Cardiac septum (tissue), 1 donor: ENCODE measurements at places on chromosomes 1 and 21. TPM values are rescaled to one million over a fixed set of nuclear protein-coding genes. Genes with fewer than 3 reads are reported as not detected.
A peak's percentile ranks its signal among the peaks of the same experiment; 100 is the strongest.

The PTTG1IP gene
- 194 TPM for total RNA-seq

The GSTM1 gene
- 44.1 TPM for total RNA-seq

GRCh38 chr1:84840346-84840745 is 52.7 kb downstream of the LPAR3 start:
- DNase-seq: no peak

DNA sequence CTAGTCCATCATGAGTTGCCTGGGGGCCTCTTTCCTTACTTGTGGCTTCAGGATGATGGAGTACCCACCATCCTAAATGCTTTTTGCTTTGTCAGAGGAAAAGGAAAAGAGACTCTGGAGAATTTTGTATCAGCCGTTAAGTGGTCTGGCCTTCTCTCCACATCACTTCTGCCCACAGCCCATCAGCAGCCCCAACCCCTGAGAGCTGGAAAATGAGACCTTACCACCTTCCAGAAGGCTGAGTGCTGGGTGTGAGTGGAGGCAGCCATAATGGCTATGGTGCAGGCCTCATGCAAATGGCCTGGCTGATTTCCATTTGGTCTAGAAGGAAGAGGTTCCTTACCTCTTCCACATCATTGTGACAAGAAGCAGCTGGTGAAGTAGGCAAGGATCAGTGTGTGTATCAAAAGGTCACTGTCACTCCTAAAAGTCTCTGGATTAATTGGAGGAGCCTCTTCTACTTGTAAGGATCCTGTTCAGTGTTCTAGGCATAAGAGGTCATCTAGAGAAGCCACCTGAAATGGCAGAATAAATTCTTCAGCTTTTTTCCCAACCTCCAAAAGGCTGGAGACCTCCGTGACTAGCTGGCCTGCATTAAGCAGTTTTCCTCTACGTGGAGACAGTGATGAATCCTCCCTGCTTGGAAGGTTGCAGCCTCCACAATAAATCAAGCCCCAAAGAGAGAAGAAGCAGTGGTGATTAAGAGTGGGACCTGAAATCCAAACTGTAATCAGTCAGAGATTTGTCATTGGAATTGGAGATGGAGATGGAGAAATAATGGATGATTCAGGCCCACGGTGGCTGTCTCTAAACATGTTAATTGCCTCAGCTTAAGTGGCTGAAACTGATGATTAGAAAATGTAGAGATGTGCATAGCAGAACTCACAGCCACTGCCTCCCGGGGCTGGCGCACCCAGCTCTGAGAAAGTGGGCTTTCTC is 111.5 kb downstream of the CNIH3 start:
- DNase-seq: no peak

The CHIA gene
- not detected for total RNA-seq

DNA sequence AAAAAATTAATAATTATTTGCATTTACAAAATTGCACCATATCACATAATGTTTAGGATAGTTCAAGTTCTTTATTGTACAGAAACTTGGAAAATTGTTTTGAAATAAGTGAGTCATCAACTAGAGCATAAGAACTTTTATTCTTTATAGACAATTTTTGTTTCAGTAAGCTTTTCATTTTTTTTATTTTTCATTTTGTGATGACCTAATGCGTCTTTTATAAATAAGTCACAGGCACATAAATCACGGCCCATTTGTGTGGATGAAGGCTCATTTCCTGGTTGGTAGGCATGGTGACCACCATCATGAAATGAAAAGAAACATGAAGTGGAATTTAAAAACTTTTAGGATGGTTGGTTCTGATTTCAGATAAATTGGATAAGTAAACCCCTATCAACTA is 39.3 kb downstream of the SPAG17 start:
- DNase-seq: no peak

The TMPRSS15 gene
- total RNA-seq: not detected

GRCh38 chr1:207309745-207310273 is 11.7 kb upstream of the CD55 start:
- no peak for DNase-seq

DNA sequence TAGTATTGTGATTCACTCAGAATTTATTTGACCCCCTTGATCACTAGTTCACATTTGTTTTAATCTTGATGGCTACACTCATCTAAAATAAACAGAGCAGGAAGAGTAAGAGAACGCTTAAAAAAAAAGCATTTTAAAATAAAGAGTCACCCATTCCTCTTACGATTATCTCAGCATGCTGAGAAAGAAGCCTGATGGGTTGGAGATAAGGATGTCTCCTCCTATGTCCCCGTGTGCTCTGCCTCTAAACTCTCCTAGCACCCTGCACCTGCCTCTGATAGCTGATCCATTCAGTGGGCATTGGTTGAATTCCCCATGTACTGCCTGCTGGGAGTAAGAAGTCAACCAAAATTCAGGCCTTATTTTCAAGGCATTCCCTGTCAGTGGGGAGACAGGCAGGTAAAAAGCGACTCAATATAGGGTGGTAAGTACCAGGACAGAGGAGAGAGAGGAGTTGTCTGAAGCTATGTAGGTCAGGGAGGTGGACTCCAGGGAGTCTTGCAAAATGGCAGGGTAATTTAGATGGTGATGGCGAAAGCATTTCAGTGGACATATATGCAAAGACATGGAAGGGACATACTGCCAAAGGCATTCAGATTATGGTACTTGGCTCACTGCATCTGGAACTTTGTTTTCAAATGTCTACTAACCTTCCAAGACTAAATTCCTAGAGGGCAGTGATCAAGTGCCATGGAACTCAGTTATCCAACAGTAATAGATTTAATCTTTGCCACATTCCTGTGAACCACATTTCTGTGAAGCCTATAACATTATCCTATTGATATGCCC is 18.4 kb downstream of the ELAVL4 start:
- DNase-seq: no peak

GRCh38 chr1:54810153-54810942 is 9.2 kb upstream of the TTC22 start:
- DNase-seq: no peak

The BMP8B gene
- total RNA-seq: 0.62 TPM

- DNase-seq: no peak
These were observed 1.5 kb downstream of the HIPK1 start for GRCh38 chr1:113930499-113931161.

- DNase-seq: peak; percentile 82
These were observed 77.1 kb upstream of the SCCPDH start for GRCh38 chr1:246647113-246647512.

The FCER1G gene
- 11.4 TPM for total RNA-seq

DNA sequence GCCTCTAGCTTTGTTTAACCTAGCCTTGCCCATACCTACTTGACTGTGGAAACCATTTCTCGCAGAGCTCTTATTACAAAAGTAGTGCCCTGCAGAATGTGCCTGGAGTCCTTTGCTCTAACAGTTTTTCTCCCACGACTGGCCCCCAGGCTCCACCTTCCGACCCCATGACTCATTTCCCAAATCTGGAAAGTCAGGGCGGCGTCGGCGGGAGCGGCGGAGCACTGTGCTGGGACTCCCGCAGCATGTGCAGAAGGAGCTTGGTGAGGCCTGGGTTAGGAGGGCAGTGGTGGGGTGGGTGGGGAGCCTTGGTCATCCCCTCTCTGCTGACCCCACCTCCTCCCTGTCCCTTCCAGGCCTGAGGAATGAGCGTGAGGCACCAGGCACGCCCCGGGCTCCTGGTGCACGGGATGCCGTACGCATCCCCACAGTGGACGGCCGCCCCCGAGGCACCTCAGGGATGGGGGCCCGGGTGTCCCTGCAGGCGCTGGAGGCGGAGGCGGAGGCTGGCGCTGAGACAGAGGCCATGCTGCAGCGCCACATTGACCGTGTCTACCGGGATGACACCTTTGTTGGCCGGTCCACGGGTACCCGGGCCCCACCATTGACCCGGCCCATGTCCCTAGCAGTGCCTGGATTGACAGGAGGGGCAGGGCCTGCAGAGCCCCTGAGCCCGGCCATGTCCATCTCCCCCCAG is 47.5 kb downstream of the YARS1 start:
- DNase-seq: no peak

GRCh38 chr1:230684146-230684545 is 29.8 kb downstream of the AGT start:
- DNase-seq: no peak

GRCh38 chr1:35047188-35047858 is 15.6 kb upstream of the ZMYM6 start:
- DNase-seq: no peak

- no peak for DNase-seq
These were observed 10.0 kb downstream of the TSEN15 start for GRCh38 chr1:184061396-184062003.

The ZBTB8B gene
- total RNA-seq: not detected

DNA sequence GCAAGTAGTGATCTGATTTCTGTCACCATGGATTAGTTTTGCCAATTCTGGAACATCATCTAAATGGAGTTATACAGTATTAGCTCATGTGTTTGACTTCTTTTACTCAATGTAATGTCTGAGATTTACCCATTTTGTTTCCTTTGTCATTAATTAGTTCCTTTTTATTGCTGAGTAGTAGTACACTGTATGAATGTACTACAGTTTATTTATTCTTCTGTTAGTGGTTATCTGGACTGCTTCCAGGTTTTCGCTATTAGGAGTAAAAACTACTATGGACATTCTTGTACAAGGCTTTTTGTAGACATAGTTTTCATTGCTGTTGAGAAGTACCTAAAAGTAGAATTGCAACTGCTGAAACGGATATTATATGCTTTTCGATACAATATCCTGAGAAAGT is 14.1 kb downstream of the SUCO start:
- DNase-seq: no peak

The HMGCS2 gene
- total RNA-seq: 0.38 TPM
